Stimulated activated CD8-positive, alpha-beta memory T cell treated with anti-CD3 and anti-CD28 coated beads, Interleukin-2, amount 100 ng/mL, for 1 hour (primary cell): ENCODE measurements at places on chromosomes 11 and 22.

- no peak for DNase-seq
These were observed 5.5 kb upstream of the SELENOH start for GRCh38 chr11:57735619-57736298.

DNA sequence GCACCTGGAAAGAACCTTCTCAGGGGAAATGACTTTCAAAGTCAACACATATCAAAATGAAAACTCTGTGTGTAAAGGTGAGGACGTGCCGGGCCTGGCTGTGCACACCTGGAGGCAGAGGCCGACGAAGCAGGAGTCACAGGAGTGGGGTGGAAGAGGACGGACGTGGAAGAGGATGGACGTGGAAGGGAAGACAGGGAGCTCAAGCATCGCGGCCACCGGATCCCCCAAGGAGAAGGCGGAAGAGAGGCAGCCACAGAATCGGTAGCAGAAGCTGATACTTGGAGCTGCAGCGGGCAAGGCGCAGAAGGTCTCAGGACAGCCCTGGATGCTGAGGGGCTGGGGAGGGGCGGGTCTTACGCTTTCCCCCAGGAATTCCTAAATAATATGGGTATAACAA, 519.8 kb downstream of the BRD1 start:
- DNase-seq: no peak

DNA sequence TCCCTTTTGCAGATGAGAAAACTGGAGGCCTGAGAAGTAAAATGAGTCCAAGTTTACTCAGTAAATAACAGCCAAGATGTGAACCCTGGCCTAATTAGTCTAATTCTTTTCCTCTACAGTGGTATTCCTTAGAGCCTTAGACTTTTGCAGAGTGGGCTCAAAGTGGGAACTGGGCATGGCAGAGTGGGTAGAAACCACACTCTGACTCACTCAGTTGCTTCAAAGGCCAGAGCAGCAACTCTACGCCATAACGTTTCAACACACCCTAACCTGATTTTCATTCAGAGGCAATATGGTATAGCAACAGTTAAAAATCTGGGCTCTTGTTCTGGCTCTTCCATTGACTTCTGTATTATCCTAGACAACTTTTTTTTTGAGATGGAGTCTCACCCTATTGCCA, 2.8 kb downstream of the THRSP start:
- no peak for DNase-seq

DNA sequence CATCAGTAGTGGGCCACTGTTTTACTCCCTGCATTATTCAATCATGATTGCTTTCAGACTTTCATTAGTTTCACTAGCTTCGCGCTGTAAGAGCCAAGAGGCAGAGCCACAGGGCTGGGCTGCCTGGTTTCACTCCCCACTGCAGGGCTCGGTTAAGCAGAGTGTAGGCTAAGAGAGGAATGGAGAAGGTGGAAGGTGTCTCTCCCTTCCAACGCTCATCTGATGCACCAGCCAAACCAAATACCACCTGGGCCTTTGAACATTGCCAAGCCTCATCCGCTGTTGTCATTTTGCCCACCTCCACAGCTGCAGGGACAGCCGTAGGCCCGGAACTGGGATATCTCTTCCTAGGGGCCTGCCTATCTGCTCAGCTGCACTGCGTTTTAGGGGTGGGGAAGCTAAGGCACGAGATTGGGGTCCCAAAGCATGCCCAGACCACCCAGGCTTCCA, 480 bp upstream of the SMARCB1 start:
- no peak for DNase-seq

DNA sequence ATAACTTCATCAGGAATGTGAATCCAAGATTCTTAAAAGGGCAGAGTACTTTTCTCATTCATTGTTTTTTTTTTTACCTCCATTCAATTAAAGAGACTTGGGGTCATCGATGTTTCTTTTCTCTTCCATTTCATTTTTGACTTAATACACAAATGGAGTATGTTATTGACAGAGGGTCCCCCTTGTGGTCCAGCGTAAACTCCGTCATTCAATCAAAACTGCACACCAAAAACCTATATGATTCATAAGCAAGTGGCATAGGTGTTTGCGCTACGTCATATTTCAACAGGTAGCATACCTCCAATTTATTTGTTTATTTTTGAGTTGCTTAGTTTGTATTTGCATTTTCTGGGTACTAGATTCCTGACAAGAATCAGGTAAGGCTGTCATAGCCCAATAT, 12.7 kb upstream of the FOLH1 start:
- no peak for DNase-seq

- DNase-seq: no peak
These were observed 9.0 kb upstream of the HIKESHI start for GRCh38 chr11:86292912-86293616.
